HuH-7 (cell line): ENCODE measurements at places on chromosomes 16 and 17.
A peak's percentile ranks its signal among the peaks of the same experiment; 100 is the strongest.

DNA sequence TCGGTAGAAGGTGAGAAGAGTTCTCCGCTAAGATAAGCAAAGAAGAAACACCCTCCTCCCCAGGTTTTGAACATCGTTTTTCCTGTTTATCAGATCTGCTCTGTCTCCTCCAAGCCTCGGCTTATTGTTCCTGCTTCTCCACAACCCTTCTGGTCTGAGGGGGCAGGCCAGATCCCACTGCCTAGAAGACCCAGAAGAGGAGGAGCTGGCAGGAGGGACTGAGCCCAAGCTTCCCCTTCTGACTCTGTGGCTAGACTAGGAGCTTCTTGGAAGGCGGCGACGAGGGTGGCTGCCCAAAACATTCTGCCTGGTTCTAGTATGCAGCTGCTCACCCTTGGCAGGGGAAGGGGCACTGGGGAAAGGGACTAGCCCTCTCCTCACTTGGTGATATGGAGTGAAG, 5.2 kb upstream of the HOXB5 start:
- no peak for DNase-seq

GRCh38 chr17:39979893-39980350, 685 bp upstream of the PSMD3 start:
- peak; percentile 10 for DNase-seq

DNA sequence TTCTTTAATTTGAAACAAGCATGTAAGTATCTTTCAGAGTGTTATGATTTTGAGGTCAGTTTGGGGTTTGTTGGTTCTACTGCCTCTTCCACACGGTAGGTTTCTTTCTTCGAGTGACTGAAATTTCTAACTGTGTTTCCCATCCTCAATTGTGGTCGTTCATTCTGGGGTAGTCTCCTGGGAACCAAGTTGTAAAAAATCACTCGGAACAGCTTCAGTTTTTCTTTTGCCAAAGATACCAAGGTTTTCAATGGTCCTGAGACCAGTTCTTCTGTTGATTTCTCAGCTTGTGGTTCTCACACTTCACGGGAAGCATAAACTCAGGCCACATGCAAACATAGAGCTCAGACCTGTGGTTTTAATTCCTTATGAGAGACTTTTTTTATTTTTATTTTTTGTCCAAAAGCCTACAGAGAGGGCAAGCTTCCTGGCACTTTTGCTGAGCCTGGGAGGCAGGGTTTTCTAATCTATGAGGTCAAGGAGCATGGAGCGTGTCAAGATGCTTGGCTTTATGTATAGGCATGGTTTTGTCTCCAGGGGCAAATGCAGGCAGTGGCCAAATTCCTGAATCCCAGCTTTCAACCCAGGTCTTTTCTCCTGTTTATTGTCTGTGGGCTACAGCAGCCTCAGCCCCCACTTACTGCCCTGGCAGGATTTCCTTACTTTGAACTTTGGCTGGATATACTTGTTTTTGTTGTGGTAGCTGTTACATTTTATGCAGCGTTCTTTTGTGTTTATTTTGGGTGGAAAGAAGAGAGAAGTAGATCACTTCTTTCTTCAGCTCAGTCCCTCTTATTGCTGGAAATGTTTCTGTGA, 32.9 kb downstream of the HS3ST3A1 start:
- no peak for DNase-seq

DNA sequence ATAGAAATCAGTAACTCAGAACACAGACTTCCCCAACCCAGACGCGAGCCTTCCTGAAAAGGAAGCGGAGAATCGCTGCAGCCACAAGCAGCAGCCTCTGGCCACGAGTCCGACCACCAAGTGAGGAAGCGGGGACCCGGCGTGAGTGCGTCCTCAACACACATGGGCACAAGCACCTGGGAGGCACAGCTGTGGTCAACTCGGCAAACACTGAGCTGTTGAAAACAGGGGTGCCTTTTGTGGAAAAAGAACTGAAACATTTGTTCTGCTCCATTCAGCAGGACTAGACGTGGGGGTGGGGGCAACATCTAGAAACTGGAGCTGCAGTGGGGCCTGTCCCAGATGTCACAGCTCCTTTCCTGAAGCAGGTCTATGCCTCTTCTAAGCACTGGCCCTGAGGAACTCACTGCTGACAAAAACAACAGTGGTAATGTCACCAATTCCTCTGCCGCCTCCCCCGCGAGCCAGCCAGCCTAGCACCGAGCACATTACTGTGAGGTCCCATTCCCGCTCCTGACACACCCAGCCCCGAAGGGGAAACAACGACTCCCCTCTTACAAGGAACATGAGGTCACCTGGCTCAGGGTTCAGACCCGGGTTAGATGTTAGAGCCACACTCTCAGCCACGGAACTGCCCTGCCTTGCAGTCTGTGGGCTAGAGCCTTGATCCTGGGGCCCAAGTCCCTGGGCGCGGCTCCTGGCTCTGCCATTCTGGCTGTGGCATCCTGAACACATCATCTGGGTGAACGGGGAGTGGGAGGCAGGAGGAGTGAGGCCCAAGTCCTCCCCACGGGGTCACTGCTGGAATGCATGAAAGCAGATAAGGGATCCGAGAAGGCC, 29.0 kb downstream of the KDM8 start:
- no peak for DNase-seq

DNA sequence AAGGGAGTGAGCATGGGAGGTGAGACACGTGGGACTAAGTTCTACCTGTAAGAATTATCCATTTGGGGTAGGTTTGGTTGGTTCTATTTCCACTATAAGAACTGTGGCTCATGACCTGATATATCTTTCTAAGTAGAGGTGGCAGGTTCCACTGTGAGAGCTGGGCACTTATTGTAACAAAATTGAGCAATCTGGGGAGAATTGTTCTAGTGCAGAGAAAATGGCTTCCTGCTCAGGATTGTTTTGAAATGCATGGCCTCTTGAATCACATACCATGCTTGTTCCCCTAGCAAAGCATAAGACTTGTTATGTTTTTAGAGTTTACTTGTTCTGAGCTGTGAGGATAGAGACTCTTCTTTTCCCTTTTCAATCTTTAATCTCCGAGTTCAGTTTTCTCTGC, 125.9 kb downstream of the MAP2K6 start:
- no peak for DNase-seq

GRCh38 chr17:49287481-49287880, 56.9 kb upstream of the PHOSPHO1 start:
- no peak for DNase-seq

- no peak for DNase-seq
These were observed 116.2 kb upstream of the ELAC2 start for GRCh38 chr17:13134076-13134475.

DNA sequence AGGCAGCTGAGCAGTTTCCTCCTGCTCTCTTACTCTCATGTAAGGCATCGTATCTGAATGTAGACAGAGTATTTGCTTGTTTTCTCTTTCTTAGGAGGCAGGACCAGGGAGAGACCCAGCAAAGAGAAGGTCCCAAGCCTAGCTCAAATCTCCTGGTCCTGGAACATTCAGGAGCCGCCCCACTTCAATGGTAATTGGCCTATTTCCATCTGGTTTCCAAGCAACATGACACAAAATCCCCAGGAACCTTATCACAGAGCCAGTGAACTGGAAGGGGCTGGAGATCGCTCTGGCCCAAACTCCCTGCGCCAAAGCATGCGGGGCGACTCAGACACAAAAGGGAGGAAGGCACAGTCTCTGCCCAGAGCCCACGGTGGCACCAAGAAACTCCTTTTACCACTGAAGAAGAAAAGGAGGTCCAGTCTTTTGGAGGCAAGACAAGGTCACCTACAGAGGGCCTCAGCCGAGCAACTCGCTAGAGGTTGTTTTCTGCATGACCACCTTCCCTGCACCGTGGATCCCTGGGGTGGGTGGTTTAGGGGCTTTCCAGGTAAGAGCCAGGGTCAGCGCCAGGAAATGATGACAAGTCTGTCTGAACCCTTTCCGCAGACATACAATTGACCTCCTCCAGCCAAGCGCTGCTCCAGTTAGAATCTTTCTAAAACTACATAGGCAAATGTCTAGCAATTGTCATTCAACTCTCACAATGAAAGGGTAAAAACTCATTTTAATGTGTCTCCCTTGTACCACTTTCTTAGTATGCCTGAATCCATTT, 394.7 kb downstream of the SOX9 start:
- DNase-seq: no peak

- DNase-seq: no peak
These were observed 7.3 kb downstream of the THRA start for GRCh38 chr17:40069751-40070708.

DNA sequence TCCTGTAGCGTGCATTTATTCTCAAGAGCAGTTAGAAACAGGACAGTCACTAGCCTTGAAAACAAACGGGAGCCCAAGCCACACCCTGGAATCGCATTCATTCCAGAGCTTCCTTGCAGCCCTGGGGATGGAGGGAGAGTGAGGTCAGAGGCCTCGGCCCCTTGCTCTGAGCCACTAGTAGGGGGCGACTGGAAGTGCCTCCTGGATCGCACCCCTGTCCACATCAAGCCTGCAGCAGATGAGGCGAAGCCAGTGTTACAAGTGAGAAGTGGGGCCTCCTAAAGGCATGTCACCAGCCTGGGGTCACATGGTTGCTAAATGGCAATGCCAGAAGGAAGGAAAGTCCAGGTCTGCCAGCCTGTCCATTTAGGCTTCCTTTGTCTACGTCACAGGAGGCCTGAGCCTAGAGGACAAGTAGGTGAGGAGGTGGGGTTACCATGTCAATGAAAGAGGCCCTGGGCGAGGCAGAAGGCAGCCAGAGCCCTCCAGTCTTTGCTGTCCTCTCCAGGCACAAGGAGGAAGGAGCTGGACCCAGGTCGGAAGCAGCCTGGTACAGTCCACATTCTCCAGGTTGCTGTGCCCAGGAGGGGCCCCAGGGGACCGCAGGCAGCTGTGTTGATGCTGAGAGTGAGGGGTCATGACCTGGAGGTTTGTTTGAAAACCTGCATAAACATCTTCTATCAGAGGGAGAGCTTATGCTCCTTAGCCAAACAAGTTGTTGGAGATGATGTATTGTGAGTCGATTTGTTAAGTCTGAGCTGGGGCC, 3.0 kb upstream of the RCVRN start:
- DNase-seq: no peak

GRCh38 chr16:84739349-84740124, 39.7 kb downstream of the USP10 start:
- DNase-seq: no peak

DNA sequence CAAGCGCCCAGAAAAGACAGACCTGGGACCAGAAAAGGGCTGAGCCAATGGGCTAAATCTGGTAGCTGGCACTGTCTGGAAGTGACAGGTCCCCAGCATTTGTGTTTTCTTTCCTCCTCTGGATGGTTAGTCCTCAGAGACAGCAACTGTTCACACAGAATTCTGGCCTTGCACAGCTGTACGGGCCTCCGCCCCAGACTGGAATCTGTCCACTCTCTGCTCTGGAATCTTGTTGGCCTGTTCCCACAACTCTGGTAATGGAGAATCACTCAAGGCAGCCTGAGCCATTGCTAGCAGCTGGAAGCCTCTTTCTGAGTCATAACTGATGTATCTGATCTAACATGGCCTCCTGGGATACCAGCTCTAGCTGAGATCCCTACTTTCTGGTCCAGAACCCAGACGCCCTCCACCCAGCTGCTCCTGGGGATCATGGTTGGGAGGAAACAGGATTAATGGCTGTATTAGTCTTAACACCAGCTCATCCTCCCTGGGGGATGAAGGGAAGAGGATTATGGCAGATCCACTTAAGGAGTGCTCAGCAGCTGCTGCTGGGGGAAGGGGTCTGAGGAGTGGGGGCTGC, 9.1 kb downstream of the ZNF668 start:
- no peak for DNase-seq

- DNase-seq: no peak
These were observed 50.7 kb upstream of the TOB1 start for GRCh38 chr17:50916708-50917417.

- DNase-seq: no peak
These were observed 43.2 kb upstream of the PABPN1L start for GRCh38 chr16:88909431-88910210.
